ENCODE measurements at places on chromosomes 5 and 9.

DNA sequence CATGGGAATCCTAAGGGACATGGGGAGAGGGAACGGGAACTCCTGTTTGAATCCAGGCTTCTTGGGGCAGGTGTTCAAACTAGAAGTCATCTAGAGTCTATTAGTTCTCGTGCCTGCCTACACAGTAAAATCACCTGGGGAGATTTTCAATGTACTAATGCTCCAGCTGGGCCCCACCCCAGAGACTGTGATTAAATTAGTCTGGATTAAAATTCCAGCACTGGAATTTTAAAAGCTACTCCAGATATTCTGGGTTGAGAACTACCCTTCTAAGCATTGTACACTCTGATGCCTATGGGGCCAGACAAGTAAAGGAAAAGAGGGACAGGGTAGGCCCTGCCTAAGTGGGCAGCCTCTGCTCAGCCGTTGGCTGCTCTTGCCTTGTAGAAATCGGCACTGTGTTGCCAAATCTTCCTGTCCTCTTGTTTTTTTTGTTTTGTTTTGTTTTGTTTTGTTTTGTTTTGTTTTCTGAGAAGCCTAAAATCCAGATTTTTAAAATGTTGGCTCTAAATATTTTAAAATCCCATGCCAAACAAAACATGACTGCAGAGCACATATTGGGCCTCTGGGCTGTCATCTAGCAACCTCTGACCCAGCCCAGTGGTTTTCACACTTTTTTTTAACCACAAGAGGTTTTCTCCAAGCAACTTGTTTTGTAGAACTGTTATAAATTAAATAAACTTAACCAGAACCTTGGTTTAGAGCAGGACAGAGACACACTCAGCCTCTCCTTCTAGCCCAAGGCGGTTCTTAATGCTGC, 29.0 kb downstream of the ADRB2 start:
- DNase-seq, result no peak

DNA sequence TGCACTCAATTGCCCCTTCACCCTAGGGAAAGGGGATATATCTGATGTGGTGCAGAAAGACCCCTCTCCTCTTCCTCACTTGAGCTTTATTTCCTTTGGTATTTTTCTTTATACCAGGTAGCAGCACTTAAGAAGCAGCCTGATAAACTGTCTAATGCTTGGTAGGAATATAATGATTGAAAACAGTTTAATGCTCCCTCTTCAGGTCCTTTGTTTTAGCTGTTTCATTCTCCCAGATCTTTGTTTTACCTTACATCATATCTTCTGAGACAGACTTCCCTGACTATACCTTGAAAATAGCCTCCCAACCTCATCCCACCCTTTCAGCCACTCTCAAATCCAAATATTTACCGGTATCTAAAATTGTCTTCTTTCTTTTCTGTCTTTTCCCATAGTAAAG, 87.9 kb downstream of the NUDT12 start:
- no peak for DNase-seq

GRCh38 chr9:92444841-92445240, 20.6 kb upstream of the OMD start:
- DNase-seq, result no peak

DNA sequence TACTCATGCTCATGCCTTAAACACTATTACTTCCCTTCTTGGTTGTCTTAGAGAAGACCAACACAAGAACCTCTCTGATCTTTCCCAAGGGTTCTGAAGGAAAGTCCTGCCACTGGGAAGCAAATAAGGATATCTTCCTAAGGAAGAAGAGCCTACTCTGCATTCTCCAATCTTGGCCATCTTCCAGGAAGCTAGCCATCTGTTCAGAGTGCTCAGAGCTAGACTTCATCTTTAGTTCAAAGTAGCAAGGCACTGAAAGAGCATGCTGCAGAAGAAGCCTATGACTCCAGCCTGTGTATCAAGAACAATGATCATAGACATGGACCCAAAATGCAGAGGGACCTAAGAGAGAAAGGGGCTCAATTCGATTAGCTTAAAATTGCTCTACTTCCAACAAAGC, 114.7 kb downstream of the KIAA0825 start:
- DNase-seq, result no peak

DNA sequence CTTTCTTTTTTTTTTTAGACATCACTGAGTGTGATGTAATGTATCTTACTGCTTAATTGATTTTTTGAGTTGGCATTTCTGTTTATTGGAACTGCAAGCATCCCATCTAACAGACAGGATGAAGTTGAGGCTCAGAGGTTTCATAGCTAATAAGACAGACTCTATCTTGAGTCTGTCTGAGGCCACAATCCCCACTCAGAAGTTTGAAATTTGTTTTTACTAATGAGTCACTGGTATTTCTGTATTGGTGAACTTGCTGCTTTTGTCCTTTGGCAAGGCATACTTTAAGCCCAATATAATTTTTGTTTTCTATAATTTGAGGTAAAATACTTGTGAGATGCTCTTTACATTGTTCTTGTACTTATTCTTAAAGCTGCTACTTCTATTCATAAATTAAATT, 491.2 kb downstream of the PSAT1 start:
- DNase-seq, result no peak

DNA sequence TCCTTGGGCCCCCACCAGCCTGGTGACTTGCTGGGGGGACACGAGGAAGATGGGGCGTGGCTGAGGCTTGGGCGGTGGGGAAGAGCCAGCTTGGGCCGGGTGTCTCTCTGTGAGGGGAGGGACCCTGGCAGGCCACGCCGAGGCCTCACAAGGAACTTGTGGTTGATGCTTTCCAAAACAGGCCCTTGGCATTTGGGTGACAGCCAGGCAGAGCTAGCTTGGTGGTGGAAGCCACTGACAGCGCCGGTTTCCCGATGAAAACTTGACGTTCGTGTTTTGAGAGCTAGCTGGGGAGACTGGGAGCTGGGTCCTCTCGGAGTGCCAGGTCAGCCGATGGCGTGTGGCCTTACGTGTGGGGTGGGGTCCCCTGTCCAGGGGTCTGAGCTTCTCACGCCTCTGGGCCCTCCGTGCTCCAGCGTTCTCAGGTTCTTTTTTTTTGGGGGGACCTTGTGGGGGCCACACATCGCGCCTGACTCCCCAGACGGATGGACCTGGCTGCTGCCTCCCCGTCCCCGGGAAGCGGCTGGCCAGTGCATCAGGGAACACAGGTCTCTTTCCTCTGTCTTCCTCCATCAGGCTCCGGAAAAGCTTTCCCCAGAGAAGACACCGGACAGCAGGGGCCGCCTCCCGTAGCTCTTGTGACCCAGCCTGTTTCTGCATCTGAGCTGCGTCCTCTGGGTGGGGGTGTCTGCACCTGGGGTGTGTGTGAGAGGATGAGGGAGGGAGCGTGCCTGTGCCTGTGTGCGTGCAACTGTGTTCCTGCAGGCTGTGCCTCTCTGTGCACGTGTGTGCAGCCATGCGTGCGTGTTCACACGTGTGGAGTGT, 129.3 kb upstream of the LPCAT1 start:
- no peak for DNase-seq

DNA sequence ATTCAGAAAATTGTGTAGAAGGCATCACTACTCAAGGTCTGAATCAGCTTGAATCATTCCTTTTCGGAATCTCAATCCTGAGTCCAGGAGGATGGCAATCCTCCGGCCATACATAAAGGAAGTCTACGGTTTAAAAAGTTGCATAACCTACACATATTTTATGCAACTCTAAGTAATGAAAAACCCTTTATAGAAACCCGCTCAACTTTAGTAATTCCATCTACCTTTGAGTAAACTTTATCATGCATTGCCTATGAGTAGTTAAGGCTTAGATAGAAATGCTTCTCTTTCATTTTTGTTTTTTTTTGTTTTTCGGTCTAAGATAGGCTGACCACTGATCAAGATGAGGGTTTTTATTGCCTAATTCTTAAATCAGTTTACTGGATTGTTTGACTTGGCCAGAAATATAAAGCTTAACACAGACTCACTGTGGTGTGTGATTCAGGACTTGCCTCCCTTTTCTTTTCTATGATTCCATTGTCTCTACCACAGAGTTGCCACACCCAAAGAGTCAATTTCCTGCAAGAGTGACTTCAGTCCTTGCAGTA, 85.0 kb downstream of the LURAP1L start:
- DNase-seq, result no peak
